ENCODE measurements at places on chromosomes 1 and 21.
A peak's percentile ranks its signal among the peaks of the same experiment; 100 is the strongest.

- DNase-seq = peak; percentile 27
Measured at GRCh38 chr1:12709091-12709491, 6.8 kb upstream of the AADACL3 start.

DNA sequence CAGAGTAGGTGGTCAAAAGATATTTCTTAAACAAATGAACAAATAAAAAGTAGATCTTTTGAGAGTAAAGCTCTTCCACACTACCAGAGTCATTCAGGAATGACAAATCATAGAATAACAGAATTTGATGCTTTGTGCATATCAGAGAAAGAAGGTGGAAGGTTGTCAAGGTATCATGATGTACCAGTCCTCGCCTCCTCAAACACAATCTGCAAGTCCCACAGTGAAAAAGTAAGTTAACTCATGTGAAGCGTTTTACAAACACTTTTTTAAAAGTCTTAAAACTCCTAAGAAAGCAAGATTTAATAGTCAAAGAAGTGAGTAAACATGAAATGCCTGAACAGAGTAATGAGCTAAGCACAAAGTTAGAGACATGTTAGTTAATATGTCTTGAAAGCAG is 2.5 kb upstream of the RGS4 start:
- no peak for DNase-seq

DNA sequence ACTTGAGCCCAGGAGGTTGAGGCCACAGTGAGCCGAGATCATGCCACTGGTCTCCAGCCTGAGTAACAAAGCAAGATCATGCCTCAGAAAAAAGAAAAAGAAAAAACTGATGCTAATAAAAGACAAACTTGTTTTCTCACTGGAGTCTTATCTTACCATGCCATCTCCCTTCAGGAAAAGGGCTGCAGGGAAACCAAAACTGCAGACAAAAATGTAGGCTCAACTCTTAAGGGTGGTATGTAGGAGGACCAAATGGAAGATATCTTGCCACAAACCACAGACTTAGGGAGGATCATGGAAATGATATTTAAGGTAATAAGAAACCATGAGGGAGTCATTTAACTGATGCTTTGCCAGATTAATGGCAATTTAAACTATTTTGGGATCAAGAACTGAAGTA is 32.9 kb downstream of the UROD start:
- DNase-seq = peak; percentile 37

GRCh38 chr1:159200769-159201168 is 3.9 kb upstream of the ACKR1 start:
- no peak for DNase-seq

- no peak for DNase-seq
Measured at GRCh38 chr1:20480243-20480944, 5.6 kb downstream of the CAMK2N1 start.

- DNase-seq = peak; percentile 7
Measured at GRCh38 chr21:19321688-19322087, 918.1 kb upstream of the TMPRSS15 start.

- no peak for DNase-seq
Measured at GRCh38 chr1:54649130-54649898, 7.7 kb downstream of the MROH7 start.

Data from amniotic epithelial cell (primary cell).